ENCODE measurements at places on chromosomes 13 and 19. TPM values are rescaled to one million over a fixed set of nuclear protein-coding genes. Genes with fewer than 3 reads are reported as not detected.

Gene PLVAP
- polyA plus RNA-seq, result not detected

Gene CGB8
- polyA plus RNA-seq, result not detected

Gene CCDC70
- polyA plus RNA-seq, result not detected

Gene ICAM4
- 4.0 TPM for polyA plus RNA-seq

Gene CEACAM3
- not detected for polyA plus RNA-seq

Gene PGLYRP2
- polyA plus RNA-seq, result 0.04 TPM

Gene GFY
- not detected for polyA plus RNA-seq

Gene STOML3
- polyA plus RNA-seq, result not detected

Gene BIVM
- polyA plus RNA-seq, result 10.4 TPM

Gene ARHGAP45
- 40.3 TPM for polyA plus RNA-seq

Gene DACT3
- 0.04 TPM for polyA plus RNA-seq

All from HepG2 (cell line).